ENCODE measurements at places on chromosomes 3 and 15. TPM values are rescaled to one million over a fixed set of nuclear protein-coding genes. Genes with fewer than 3 reads are reported as not detected.
A peak's percentile ranks its signal among the peaks of the same experiment; 100 is the strongest.

DNA sequence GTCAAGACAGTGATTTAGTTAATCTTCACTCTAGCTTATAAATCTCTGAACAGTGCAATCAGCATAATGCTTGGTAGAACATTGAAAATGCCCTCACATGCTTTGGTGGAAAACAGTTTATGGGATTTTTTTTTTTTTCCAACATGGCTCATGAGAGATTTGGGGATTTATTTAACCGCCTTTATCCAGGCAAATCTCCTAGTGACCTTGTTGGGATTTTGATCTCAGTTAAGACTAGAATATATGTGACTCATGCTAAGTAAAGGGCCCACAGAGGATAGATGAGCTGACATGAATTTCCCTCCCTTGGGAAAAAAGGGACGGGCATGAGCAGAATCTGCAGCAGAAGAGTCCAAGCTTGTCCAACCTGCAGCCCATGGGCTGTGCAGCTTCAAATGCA, 18.7 kb downstream of the LRTM1 start:
- H3K27me3 ChIP-seq: no peaks in the 10 kb centered on the region
- no peak for DNase-seq
- no peak overlapping the region for H3K27ac ChIP-seq
- H3K4me1 ChIP-seq: no peaks in the 10 kb centered on the region
- no peaks in the 10 kb centered on the region for H3K36me3 ChIP-seq
- no peak overlapping the region for H3K4me3 ChIP-seq

GRCh38 chr3:182233957-182234356, 522.2 kb downstream of the SOX2 start:
- no peak overlapping the region for H3K4me3 ChIP-seq
- H3K4me1 ChIP-seq: no peaks in the 10 kb centered on the region

DNA sequence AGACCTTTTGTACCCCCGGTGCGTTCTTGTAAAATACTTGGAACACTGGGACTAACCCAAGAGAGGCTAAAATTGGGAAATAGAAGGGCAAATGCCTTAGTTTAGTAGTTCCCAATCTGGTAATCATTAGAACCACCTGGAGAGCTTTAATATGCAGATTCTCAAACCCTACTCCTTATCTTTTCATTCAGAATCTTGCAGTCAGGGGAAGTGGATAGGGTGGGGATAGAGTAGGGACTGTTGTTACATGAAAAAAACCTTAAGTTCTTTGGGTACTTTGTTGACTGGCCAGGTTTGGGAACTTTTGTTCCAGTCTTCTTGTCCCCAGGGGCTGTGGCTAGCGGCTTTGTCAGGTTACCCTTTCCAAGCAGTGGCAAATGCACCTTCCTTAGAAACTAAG, 15.9 kb downstream of the MAPKBP1 start:
- peak overlapping the region; percentile 4 for H3K27ac ChIP-seq
- DNase-seq: no peak
- peaks cover 1% of the 10 kb centered on the region for H3K27me3 ChIP-seq
- H3K4me3 ChIP-seq: no peak overlapping the region
- H3K4me1 ChIP-seq: peaks cover 52% of the 10 kb centered on the region

DNA sequence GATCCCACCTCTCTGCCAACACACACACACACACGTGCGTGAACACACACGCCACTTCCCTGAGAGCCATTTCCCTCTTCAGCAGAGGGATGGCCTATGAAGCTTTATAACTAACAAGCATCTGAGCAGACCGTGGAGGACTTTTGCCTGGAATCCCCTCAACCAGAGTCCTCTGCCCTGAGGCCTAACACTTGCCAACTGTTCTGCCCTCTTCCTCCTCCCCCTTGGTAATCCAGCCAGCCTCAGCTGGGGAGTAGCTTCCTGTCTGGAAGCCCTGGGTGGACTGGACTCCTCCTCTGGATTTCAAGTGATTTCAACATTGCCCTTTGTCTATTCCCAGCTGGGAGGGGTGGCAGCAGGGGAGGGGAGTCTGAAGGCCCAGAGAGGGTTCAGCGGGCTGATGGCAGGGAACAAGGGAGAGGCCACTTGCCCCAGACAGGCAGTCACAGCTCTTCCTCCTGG, 68.4 kb upstream of the HACD2 start:
- H3K27ac ChIP-seq: no peak overlapping the region
- peaks cover 4% of the 10 kb centered on the region for H3K27me3 ChIP-seq
- no peaks in the 10 kb centered on the region for H3K4me1 ChIP-seq
- H3K36me3 ChIP-seq: no peaks in the 10 kb centered on the region
- no peak overlapping the region for H3K4me3 ChIP-seq
- DNase-seq: no peak

DNA sequence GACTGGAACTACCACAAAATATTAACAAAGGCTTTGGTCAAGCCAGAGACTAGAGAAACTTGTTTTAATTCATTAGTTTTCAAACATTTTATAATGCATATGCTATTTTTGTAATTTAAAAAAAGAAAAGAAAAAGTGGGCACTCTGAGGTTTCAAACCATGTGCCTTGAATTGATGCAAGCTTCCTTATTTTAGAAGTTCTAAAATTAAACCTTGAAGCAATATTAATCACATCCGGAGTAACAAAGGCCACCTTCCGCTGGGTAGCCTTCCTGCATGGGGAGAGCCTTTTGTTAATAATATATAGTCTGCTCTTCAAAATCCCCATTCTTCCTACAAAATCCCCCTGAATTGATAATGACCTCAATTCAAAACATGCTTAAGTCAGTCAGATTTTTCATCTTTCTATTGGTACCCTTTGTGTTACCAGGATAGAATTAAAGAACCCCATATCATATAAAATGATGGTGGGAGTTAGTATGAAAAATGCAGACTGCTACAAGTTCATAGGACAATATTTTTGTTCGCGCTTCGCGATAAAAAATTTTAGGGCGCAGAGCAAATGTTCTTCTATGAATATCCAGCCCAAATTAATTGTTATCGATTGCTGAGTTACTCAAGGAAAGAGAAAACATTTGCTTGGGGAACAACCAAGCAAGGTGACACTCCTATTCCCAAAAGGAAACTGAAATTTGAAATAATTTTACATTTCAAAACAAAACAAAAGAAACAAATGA, 30.6 kb downstream of the LDHAL6B start:
- no peak overlapping the region for H3K4me3 ChIP-seq
- no peak for DNase-seq
- peaks cover 4% of the 10 kb centered on the region for H3K36me3 ChIP-seq

DNA sequence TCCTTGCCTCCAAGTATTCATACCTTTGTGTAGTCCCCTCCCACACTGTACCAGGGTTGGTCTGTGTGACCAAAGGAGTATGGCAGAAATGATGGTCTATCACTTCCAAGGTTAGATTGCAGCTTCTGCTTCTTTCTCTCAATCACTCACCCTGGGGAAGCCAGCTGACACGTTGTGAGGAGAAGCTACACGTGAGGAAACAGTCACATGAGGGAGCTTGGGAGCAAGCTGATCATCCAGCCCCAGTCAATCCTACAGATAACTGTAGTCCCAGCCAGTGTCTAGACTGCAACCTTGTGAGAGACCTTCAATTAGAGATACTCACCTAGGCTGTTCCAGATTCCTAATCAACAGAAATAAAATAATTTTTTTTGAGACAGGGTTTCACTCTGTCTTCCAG, 6.2 kb upstream of the ZNF774 start:
- H3K36me3 ChIP-seq: no peaks in the 10 kb centered on the region
- DNase-seq: no peak
- no peak overlapping the region for H3K4me3 ChIP-seq
- no peak overlapping the region for H3K27ac ChIP-seq
- H3K27me3 ChIP-seq: no peaks in the 10 kb centered on the region
- H3K4me1 ChIP-seq: peaks cover 4% of the 10 kb centered on the region

The CHDH gene
- polyA plus RNA-seq: not detected

DNA sequence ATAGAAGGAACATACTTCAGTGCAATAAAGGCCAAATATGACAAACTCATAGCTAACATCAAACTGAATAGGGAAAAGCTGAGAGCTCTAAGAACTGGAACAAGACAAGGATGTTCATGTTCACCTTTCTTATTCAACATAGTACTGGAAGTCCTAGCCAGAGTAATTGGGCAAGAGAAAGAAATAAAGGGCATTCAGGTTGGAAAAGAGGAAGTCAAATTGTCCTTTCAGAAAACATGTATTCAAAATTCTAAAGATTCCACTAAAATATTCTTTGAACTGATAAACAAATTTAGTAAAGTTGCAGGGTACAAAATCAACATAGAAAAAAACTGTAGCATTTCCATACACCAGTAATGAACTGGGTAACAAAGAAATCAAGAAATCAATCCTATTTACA, 12.2 kb upstream of the ZNF197 start:
- no peak overlapping the region for H3K4me3 ChIP-seq
- H3K4me1 ChIP-seq: no peaks in the 10 kb centered on the region
- no peak for DNase-seq

- no peak for DNase-seq
- H3K27ac ChIP-seq: peak overlapping the region; percentile 93
- peaks cover 59% of the 10 kb centered on the region for H3K4me1 ChIP-seq
Measured at GRCh38 chr3:129121016-129121791, 400 bp downstream of the RAB43 start.

The GOLGA6L9 gene
- polyA plus RNA-seq: not detected

The ATP10A gene
- polyA plus RNA-seq: 7.3 TPM

- H3K36me3 ChIP-seq: no peaks in the 10 kb centered on the region
- H3K4me3 ChIP-seq: no peak overlapping the region
- DNase-seq: no peak
Measured at GRCh38 chr3:66949898-66950297, 48.2 kb upstream of the KBTBD8 start.

- no peaks in the 10 kb centered on the region for H3K4me1 ChIP-seq
- peaks cover 13% of the 10 kb centered on the region for H3K27me3 ChIP-seq
- no peak overlapping the region for H3K4me3 ChIP-seq
- no peak overlapping the region for H3K27ac ChIP-seq
Measured at GRCh38 chr15:98025237-98025636, 64.7 kb downstream of the ARRDC4 start.
